ENCODE measurements at places on chromosomes 11 and 22.

- peak; percentile 79 for DNase-seq
These were observed 25.3 kb downstream of the DUSP8 start for GRCh38 chr11:1546536-1547466.

DNA sequence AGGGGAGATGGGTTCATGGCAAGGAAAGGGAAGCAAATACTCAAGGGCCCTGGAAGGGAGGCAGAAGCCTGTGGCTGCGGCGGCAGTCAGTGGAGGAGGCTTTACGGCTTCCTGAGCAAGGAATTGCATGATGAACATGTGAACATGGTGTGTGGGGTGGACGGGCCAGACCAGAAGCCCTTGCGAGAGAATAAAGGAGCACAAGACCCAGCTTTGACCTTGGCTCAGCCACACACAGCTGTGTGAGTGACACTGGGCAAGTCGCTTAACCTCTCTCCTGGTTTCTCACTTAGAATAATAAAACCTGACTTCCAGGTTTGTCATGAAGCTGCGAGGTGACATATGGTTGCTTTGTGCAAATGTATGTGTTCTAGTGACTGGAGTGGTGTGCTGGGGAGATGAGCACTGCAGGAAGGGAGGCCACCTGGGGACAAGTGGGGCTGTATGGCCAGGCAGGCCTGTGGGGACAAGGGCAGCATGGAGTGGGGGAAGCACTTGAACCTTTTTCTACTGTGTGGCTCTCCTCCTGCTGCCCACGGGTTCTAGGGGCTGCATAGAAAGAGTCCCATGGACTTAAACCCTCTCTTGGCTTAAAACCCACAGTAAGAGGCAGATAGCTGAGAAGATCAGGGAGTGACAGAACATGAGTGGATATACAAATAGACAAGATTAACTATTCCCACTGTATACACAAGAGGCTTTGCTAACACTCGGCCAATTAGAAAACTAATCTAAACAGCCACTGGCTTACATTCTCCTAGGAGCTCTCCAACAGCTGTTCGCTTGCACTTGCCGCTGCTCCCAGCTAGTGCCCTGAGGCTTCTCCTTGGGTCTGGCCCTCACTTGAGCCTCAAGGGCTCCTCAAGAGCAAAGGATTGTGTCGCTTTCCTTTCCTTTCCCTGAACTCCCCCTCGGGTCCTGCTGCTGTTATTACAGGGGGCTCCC is 67.3 kb upstream of the CDON start:
- no peak for DNase-seq

DNA sequence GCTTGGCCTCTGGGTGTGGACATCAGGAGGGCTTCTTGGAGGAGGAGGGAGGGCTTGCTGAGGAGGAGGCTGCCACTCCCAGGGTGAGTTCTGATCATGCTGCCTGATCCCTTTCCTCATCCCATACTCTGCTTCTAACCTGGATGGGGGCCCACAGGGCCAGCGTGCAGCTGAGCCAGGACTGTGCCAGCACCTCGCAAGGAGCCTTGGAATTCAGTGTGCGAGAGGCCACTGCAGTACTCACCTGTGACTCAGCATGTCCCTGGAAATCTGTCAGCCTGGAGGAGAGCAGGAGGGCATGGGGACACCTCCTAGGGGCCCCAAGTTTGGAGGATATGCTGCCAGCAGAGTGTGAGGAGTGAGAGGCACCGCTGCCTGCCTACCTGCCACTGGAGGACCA is 4.2 kb upstream of the GAB4 start:
- DNase-seq: no peak

GRCh38 chr22:23113847-23114720 is 27.7 kb downstream of the RSPH14 start:
- no peak for DNase-seq

DNA sequence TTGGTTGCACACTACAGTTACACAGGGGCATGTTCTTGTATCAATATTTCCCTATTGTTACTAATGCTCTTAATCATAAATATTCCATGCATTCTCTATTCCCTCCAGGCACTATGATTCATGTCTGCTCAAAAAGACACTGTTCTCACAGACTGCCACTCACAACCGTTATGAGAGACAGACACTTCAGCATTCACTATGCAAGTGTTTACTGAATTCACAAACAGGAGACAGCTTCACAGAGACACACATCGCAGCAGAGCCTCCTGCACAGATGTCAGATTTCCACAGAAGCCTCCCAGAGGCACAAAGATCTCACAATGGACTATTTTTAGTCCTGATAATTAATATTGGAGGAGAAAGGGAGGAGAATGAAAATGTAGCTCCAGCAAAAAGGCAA is 930.4 kb downstream of the OPCML start:
- DNase-seq: no peak

GRCh38 chr11:28106353-28107043 is 1.5 kb downstream of the KIF18A start:
- DNase-seq: no peak

DNA sequence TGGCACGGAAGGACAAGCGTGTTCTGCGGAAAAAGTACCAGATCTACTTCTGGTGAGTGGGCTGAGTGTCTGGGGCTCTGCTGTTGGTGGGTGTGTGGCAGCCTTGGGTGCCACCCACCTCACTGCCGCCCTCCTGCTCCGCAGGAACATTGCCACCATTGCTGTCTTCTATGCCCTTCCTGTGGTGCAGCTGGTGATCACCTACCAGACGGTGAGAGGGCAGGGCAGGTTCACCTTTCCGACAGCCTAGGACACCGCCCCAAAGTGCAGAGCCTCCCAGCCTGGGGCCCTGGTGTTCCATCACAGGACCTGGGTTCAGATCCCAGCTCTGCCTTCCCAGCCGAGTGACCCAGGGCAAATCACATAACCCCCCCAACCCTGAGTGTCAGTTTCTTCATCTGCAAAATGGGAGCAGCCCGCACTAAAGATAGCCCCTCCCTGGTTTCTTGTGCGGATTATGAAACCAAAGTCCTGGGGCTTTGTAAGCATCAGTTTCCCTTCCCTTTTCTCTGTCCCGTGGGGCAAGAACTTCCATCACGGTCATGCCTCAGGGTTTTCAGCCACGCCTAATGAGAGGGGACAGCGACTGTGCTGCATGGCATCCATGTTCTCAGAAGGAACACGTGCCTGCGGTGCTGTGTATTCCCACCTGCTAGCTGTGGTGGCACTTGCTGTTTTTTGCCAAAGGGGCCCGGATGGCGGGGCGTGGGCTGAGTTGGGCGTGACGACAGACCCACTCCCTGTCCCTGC is 9.8 kb upstream of the TAGLN start:
- DNase-seq: no peak

GRCh38 chr11:12696911-12697581 is 22.8 kb downstream of the TEAD1 start:
- no peak for DNase-seq

DNA sequence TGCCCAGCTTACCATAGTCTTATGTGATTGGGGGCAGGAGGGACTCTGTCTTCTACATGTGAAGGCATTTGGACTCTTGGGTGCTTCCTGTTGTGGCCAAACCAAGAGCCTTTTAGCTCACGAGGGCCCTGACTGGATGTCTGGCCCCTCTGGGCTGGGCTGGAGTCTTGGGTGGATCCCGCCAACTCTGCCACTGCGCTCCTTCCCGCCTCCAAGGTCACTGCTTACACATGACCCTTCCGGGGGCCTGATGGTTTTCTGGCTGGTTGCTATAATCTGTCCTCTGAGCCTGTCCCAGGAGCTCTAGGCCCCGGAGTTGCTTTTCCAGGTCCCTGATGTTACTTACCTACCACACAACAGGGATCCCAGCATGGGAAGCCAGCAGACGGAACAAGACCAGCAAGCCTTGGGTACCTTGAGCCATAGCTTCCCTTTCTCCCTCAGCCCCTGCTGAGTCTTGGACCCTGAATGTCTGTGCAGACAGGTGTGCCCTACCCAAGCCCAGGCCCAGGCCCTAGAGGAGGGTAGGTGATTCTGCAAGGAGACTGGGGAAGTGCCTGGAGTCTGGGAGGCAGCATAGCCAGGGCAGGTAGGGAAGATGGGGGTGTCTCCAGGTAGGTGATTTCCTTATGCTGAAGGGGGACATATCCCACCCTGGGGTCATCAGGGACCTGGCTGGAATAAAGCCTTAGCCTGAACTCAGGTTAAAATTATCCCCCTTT is 100.3 kb downstream of the TSPAN18 start:
- DNase-seq: no peak

GRCh38 chr11:113907681-113908080 is 3.1 kb downstream of the HTR3B start:
- no peak for DNase-seq

GRCh38 chr22:39428597-39429071 is 28.2 kb upstream of the MGAT3 start:
- DNase-seq: no peak

GRCh38 chr22:27554106-27554811 is 247.3 kb downstream of the MN1 start:
- no peak for DNase-seq

DNA sequence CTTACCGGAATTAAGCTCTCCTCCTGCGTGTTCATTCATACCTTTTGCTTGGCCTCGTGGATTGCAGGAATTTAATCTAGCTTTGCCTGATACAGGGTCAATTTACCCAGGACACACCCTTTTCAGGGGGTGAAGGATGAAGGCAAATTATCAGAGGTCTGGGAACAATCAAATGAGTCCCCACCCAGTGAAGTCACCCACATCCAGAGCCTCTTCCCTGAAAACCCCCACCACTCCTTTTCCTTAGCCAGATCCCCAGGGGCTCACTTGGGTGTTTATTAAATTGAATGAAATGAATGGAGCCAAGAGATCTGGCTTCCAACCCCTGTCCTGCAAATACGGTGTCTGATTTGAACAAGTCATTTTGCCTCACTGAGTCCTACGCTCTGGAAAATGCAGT is 31.0 kb upstream of the LIPT2 start:
- no peak for DNase-seq
